Stimulated activated CD8-positive, alpha-beta memory T cell treated with anti-CD3 and anti-CD28 coated beads, Interleukin-15, amount 100 ng/mL, for 1 hour (primary cell): ENCODE measurements at places on chromosomes 3 and 15.

DNA sequence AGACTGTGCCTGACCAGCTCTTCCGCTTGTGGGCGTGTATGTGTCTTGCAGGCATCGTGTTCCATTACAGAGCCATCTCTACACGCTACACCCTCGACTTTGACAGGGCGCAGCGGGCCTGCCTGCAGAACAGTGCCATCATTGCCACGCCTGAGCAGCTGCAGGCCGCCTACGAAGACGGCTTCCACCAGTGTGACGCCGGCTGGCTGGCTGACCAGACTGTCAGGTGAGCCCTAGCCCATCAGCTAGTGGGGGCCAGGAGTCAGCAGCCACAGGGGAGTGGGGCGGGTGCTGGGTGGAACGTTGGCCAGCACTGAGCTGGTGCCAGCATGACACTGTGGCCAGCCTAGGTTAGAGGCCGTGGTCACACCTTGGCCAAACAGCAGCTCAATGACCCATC, 36.7 kb downstream of the ACAN start:
- DNase-seq, result no peak

DNA sequence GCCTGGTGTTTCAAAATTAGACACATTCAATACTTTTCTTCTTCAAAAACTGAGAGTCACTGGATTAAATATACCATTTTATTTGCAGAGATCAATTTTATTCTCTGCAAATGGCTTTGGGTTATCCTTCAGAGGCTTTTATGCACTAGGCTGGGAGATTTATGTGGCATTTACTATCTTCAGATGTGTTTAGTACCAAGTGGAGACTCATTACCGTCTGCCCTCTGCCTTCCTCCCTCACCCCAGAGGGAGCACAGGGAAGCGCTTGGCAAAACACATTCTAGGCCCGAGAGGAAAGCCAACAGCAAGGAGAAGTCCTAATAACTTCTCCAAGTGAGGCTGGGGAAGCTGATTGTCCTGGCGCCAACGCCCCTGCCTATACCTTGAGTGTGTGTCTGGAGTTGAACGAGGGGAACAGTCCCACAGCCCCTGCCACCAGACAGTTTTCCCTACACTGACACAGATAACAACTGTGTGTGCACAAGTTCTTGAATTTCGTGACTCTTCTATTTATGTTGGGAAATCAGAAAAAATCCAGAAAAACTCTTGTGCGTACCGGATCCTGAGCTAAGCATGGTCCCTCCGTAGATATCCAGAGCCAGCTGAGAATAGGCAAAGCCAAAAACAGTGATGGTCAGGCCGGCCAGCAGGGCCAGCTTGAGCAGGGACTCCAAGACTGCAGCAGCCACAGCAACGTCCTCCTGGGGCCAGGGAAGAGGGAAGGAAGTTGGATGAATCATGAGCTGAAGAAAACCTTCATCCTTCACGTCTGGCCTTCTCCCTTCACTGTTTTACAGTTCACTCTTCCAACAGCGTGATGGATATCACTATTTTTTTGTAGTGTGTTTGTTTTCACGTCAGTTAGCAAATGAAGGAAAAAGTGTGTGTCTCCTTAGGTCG, 26.6 kb downstream of the RFT1 start:
- no peak for DNase-seq

DNA sequence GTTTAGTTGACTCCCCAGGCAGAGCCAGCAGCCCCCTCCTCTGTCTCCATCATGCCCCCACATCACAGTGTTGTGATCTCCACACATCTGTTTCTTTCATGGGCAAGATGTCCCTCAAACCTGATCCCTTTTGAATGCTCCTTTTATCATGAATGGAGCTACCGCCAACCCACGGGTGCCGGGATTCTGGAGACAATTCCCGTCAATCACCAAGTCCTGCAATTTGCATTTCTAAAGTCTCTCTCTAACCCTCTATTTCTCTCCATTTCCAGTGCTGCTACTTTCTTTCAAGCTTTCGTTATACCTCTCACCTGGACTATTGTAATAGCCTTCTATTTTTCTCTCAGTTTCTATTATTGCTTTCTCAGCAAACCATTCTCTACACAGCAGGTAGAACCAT, 89.7 kb upstream of the CCNL1 start:
- no peak for DNase-seq

GRCh38 chr3:59754456-59755129, 704.8 kb upstream of the CFAP20DC start:
- no peak for DNase-seq

GRCh38 chr3:105406268-105406667, 39.6 kb downstream of the ALCAM start:
- no peak for DNase-seq

GRCh38 chr15:47374222-47374621, 343.1 kb upstream of the SEMA6D start:
- no peak for DNase-seq

DNA sequence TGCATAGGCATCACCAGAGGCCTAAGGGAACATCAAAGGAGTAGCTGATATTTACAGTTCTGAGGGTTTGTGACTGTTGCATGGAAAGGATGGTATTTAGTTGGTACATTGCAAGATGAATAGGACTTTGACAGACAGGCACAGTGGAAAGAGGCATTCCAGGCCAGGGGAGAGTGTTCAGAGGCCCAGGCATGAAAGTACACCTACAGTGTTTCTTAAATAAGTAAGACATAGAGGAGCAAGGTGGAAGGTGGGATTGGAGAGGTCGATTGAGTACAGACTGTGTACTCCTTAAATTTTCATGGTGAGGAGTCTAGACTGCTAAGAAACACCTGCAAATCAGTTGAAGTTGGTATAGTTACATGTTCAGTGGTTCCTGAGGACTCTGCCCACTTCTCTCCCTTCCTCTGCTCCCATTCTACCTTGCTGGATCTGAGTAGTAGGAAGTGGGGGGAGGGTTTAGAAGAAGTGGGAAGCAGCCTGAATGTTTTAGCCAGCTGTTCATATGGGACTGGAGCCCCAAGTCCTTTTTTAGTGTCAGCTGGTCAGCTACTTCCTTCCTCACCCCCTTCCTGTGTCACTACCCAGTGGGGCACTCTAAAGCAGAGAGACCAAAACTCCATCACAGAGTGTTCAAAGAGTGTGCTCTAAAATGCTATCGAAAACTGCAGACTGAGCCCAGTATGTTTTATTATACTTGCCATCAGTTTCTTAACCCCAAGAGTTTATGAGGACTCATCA, 14.0 kb downstream of the KLHL18 start:
- DNase-seq, result no peak

GRCh38 chr3:38636881-38637280, 12.6 kb downstream of the SCN5A start:
- DNase-seq, result no peak
